Activated CD4-positive, alpha-beta T cell treated with anti-CD3 and anti-CD28 coated beads, Interleukin-2, amount 10 ng/mL, durations not matched to agents 24 days and 14 days (primary cell): ENCODE measurements at places on chromosomes 6 and 20. TPM values are rescaled to one million over a fixed set of nuclear protein-coding genes. Genes with fewer than 3 reads are reported as not detected.

RNF144B gene
- 0.19 and 0.40 TPM in 2 replicates for total RNA-seq

DNA sequence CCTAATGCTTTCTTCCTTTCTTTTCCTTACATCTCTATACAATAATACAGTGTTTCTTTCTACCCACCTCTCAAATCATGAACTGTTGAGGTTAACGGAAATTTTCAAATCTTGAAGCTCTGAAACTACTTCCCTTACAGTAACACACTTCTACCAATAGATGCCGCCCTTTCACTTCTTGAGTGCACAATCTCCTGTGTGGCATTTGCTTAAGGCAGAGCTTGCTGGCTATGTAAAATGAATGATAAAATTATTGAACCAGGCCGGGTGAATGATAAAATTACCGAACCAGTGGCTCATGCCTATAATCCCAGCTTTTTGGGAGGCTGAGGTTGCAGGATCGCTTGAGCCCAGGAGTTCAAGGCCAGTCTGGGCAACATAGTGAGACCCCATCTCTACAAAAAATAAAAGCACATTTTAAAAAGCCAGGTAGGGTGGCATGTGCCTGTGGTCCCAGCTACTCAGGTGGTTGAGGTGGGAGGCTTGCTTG, 56.8 kb downstream of the KCNS1 start:
- no peaks in the 10 kb centered on the region for H3K27me3 ChIP-seq
- peaks cover 40% of the 10 kb centered on the region for H3K36me3 ChIP-seq
- H3K4me1 ChIP-seq = peaks cover 36% of the 10 kb centered on the region

DNA sequence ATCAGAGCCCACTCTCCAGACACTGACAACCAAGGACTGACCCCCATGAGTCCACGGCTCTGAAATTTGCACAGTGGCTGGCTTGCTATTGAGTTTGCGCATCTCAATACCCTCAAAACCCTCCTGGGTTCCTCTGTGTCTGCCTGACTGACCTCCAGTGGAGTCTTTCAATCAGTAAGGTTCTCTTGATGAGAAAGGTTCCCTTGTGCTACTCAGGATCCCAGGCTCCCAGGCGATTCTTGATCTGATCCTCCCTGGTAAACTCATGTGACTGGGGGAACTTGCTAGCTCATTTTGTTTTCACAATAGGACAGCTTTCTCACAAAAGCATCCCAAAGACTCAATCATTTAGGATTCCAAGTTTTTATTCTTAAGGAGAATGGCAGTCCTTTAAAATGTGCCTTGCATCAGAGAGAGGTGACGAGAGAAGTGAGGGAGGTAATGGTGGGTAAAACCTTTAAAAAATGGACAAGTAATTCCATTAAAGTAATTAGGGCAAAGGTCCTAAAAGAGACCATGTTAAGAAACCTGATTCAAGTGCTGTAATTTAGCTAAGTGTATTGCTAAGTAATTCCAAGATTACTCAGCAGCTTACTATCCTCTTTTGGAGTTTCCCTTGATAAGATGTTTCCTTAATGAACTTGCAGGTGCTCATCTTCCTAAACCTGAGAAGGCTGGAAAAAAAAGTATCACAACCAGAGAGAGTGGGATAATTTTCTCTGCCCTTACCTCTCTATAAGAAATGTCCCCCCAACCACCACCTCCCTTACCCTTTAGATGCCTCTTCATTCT, 304.7 kb upstream of the SGK1 start:
- H3K27ac ChIP-seq = no peak overlapping the region
- no peak for DNase-seq
- H3K4me3 ChIP-seq = no peak overlapping the region
- peaks cover 8% of the 10 kb centered on the region for H3K4me1 ChIP-seq

DNA sequence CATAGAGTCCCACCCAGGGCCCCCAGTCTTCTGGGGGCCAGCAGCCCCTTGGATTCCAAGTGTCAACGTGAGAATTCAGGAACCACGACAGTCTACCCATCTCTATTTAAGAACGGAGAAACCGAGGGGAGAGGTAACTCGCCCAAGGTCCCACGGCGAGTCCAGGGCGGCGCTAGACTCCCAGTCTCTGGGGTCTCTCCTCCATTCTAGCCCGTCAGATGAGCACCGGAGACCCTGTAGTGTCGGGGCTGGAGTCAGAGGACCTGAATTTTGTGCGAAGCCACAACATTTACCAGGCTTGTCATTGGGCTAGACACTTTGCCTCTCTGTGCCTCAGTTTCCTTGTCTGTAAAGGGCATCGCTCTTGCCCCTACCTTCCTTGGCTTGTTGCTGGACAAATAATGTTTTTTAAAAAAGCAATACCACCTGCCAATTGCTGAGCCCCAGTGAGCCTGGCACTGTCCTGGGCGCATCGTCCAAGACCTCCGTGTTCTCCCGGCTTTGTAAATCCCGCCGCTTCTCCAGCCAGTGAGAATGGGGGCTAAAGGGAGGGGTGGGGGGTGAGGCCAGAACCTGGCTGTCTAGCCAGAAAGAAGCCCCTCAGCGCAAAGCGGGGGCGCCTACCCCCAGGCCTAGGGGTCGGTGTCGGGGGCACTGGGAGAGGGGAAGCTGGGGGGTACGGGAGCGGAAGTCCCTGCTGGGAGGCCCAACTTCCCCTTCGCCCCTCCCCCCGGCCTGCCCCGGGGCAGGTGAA, 91.7 kb downstream of the NCR2 start:
- peaks cover 12% of the 10 kb centered on the region for H3K4me1 ChIP-seq
- H3K27ac ChIP-seq = no peak overlapping the region
- H3K36me3 ChIP-seq = no peaks in the 10 kb centered on the region
- H3K4me3 ChIP-seq = no peak overlapping the region

ATAT1 gene
- 11.4 and 14.4 TPM in 2 replicates for total RNA-seq

- DNase-seq = no peak
- H3K4me3 ChIP-seq = no peak overlapping the region
- no peaks in the 10 kb centered on the region for H3K36me3 ChIP-seq
- H3K27ac ChIP-seq = no peak overlapping the region
- H3K4me1 ChIP-seq = no peaks in the 10 kb centered on the region
- no peaks in the 10 kb centered on the region for H3K27me3 ChIP-seq
Observed at GRCh38 chr6:91185072-91185471, 598.2 kb upstream of the MAP3K7 start.

DNA sequence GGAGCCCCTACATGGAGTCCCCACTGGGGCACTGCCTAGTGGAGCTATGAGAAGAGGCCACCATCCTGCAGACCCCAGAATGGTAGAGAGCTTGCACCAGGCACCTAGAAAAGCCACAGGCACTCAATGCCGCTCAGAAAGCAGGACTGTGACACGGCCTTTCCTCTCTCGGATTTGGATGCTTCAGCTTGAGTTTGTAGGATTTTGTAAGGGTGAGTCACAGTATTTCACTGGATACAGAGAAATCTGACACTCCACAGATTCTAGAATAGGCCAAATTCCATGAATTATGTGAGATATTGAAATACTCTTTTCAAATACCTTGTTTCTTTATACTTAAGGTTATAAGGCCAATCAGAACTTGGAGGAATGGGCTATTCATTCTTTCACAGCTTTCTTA, 424.5 kb downstream of the HTR1B start:
- no peak overlapping the region for H3K27ac ChIP-seq
- no peaks in the 10 kb centered on the region for H3K4me1 ChIP-seq
- H3K27me3 ChIP-seq = no peaks in the 10 kb centered on the region
- no peak for DNase-seq
- H3K4me3 ChIP-seq = no peak overlapping the region

GRCh38 chr20:45945678-45946148, 11.2 kb downstream of the PCIF1 start:
- H3K4me3 ChIP-seq = no peak overlapping the region
- H3K36me3 ChIP-seq = peaks cover 49% of the 10 kb centered on the region
- no peaks in the 10 kb centered on the region for H3K27me3 ChIP-seq
- no peak overlapping the region for H3K27ac ChIP-seq

- no peaks in the 10 kb centered on the region for H3K4me1 ChIP-seq
- H3K36me3 ChIP-seq = no peaks in the 10 kb centered on the region
- no peak overlapping the region for H3K4me3 ChIP-seq
- no peak overlapping the region for H3K27ac ChIP-seq
- DNase-seq = no peak
Observed at GRCh38 chr20:61704661-61705060, 361.0 kb downstream of the TAF4 start.

FOXA2 gene
- total RNA-seq = not detected in 2 replicates

DNA sequence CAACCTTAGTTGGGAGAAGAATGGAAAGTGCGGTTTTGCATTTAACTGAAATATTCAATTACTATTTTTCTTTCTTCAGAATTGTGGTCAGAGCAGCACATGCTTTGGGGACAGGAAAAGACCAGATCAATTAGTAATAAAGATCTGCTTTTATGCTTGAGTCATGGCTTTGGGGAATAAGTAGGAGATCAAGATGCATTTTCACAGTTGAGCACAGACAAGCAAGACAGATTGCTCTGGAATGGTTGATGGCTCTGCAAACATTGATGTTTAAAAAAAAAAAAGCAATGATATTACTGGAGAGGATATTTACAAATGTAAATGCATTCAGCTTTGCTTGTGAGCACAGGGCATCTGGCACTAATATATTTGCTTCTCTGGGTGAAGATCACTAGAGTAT, 224.4 kb upstream of the SASH1 start:
- H3K4me1 ChIP-seq = no peaks in the 10 kb centered on the region
- H3K27me3 ChIP-seq = no peaks in the 10 kb centered on the region
- DNase-seq = no peak
- no peaks in the 10 kb centered on the region for H3K36me3 ChIP-seq
- no peak overlapping the region for H3K4me3 ChIP-seq
- H3K27ac ChIP-seq = no peak overlapping the region

COQ3 gene
- total RNA-seq = 13.4 and 14.4 TPM in 2 replicates

GRCh38 chr6:166958926-166959861, 2.8 kb upstream of the RNASET2 start:
- H3K4me3 ChIP-seq = peak overlapping the region; percentile 95
- peak overlapping the region; percentile 98 for H3K27ac ChIP-seq
- peaks cover 9% of the 10 kb centered on the region for H3K36me3 ChIP-seq
- H3K27me3 ChIP-seq = no peaks in the 10 kb centered on the region
- peak; percentile 88 for DNase-seq

HLA-DQA1 gene
- 3.6 and 4.0 TPM in 2 replicates for total RNA-seq

DNA sequence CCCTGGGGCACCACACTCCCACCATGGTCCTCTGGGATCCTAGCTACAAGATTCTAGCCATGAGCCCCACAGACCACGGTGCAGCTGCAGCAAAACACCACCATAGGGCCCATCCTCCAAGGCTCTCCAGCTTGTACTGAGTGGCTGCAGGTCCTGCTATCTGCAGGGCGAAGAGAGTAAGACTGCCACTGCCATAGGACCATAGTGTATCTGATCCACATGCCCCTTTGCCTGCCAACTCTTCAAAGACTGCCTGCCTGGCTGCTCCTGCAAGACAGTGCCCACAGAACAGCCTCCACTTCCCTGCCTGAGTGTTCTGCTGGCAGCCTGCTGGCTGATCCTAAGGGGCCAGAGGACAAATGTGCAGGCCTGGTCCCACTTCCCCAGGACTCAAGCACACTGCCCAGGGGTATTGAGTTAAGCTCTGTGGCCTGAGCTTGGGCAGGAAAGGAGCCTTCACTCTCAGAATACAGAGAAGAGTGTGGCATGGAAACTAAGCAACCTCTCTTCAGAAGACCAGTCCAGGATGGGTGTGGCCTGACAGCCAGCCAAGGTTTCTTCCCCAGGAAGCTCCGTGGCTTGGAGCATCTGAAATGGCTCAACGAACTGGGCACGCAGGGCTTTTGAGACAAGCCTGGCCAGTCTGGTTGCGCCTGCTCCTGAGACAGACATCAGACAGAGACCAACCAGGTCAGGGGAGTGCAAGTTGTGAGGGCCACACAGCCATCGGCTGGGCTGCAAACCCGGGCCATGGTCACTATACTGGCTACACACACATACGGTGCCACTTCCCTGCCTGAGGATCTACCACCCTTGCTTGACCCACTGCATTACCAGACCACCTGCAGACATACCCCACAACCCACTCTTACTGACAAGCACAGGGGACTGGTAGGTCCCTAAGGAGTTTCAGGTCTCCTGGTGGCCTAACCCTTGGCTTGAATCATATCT, 54.5 kb downstream of the RNGTT start:
- H3K27ac ChIP-seq = no peak overlapping the region
- no peaks in the 10 kb centered on the region for H3K27me3 ChIP-seq
- H3K36me3 ChIP-seq = peaks cover 26% of the 10 kb centered on the region
- H3K4me1 ChIP-seq = peaks cover 25% of the 10 kb centered on the region
- DNase-seq = no peak

DNA sequence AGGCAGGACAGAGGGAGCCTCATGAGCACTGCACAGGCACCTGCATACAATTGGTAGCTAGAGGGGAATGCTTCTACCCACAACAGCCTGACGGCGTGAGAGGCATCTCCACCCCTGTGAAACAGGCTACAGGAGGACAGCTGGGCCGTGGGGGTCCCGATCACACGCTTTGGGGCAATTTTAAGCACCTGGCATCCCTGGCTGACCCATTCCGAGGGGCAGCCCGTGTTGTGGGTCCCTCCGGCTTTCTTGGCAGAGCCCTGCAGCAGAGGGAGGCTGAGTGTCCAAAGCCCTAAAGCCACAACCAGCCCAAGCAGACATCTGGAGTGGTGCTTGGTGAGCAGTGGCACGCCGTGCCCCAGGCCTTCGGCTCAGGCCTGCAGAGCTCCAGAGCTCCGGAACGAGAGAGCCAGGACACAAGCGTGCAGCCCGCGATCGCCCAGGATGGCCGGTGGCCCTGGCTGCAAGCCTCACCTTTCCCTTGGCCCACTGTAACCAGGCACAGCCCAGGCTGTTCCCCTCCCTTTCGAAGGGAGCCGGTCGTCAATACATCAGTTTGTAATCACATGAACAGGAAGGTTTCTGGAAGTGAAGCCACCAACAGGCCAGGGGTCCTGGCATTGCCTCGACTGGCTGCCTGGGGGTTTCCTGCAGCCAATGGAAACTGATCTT, 81.4 kb downstream of the DLL1 start:
- H3K4me3 ChIP-seq = no peak overlapping the region
- no peaks in the 10 kb centered on the region for H3K36me3 ChIP-seq
- DNase-seq = no peak
- no peaks in the 10 kb centered on the region for H3K27me3 ChIP-seq

DNA sequence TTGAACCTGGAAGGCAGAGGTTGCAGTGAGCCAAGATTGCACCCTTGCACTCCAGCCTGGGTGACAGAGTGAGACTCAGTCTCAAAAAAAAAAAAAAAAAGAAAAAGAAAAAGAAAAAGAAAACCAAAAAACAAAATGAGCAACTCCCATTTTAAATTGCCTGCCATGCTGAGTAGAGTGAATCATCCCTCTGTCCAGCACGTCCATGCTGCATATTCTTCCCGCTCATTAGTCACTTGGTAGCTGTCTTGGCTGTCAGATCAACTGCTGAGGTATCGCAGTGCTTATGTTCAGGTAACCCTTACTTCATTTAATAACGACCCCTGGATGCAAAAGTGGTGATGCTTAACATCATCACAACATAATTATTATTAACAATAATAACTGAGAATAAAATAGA, 72.6 kb upstream of the RNF24 start:
- no peaks in the 10 kb centered on the region for H3K36me3 ChIP-seq
- no peak overlapping the region for H3K4me3 ChIP-seq
- H3K27me3 ChIP-seq = peaks cover 4% of the 10 kb centered on the region
- no peak for DNase-seq

PHACTR3 gene
- total RNA-seq = not detected in 2 replicates

GRCh38 chr6:4896401-4896800, 107.4 kb downstream of the RPP40 start:
- peaks cover 30% of the 10 kb centered on the region for H3K36me3 ChIP-seq
- H3K4me1 ChIP-seq = no peaks in the 10 kb centered on the region
- no peak overlapping the region for H3K4me3 ChIP-seq
- peak; percentile 25 for DNase-seq
- no peaks in the 10 kb centered on the region for H3K27me3 ChIP-seq

GRCh38 chr6:79713701-79714322, 82.7 kb downstream of the SH3BGRL2 start:
- H3K4me1 ChIP-seq = no peaks in the 10 kb centered on the region
- H3K27me3 ChIP-seq = peaks cover 2% of the 10 kb centered on the region

- H3K27me3 ChIP-seq = no peaks in the 10 kb centered on the region
- no peak overlapping the region for H3K4me3 ChIP-seq
- peaks cover 11% of the 10 kb centered on the region for H3K4me1 ChIP-seq
- H3K36me3 ChIP-seq = peaks cover 8% of the 10 kb centered on the region
- no peak for DNase-seq
- no peak overlapping the region for H3K27ac ChIP-seq
Observed at GRCh38 chr20:36959242-36959641, 7.7 kb upstream of the SAMHD1 start.

ATP9A gene
- 14.7 and 16.1 TPM in 2 replicates for total RNA-seq
